ENCODE measurements at places on chromosomes 7 and 10.

GRCh38 chr7:70953331-70953741, 178.6 kb upstream of the GALNT17 start:
- DNase-seq = peak; percentile 30

GRCh38 chr10:104045151-104046089, 40.3 kb downstream of the COL17A1 start:
- peak; percentile 16 for DNase-seq

DNA sequence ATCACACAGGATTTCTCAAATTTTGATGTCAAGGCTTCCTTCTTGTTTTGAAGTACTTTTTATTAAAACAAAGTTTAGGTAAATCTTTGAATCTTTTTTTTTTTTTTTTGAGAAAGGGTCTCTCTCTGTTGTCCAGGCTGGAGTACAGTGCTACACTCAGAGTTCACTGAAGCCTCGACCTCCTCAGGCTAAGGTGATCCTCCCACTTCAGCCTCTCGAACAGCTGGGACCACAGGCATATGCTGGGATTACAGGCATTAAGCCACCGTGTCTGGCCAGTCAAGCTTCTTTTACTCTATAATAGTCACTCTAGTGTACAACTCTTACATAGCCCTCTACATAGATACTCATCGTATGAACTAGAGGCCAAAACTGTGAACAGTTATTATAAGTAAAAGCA, 3.4 kb downstream of the RUFY2 start:
- DNase-seq = no peak

GRCh38 chr10:104332243-104333031, 5.8 kb downstream of the ITPRIP start:
- DNase-seq = no peak

- no peak for DNase-seq
These were observed 7.0 kb downstream of the LARP4B start for GRCh38 chr10:924524-924859.

- DNase-seq = no peak
These were observed 61.8 kb upstream of the IL6 start for GRCh38 chr7:22664988-22665798.

GRCh38 chr10:93993782-93994437, at the start of gene PLCE1:
Gene PLCE1, plus strand, starts transcription at chr10:93993931. Its CDS starts 37,116 bp downstream, at chr10:94031047.
- DNase-seq = peak; percentile 82

- DNase-seq = no peak
These were observed 3.5 kb downstream of the MSMB start for GRCh38 chr10:46042527-46042926.

DNA sequence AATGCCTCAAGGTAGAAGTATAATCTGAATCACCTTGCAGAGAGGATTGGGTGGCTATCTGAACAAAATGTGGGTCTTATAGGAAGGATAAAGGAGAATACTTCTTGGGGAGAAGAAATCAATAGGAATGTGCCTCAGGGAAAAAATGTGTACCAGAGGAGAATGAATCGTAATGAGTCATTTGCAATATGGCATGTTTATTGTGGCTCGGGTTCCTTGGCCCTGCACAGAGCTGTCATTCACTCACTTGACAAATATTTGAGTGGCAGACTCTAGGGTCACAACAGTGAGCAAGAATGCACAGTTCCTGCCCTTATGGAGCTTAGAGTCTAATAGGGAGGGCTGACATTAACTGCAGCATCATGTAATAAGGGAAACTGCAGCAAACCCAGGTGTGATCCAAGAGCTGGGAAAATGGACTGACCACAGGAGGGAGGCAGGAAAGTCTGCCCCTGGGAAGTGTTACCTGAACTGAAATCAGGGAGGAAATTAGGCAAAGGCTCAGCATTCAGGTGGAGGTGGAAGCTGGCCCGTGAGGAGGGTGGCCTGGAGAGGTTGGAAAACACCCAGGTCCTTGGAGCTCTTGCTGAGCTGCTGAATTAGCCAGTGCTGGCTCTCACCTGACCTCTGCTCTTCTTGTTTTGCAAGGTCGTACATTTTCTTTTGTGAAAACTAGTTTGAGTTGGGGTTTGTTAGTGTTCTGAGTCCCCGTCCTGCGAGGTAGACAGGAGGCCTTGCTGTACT, 203.9 kb downstream of the FRMD4A start:
- DNase-seq = no peak

DNA sequence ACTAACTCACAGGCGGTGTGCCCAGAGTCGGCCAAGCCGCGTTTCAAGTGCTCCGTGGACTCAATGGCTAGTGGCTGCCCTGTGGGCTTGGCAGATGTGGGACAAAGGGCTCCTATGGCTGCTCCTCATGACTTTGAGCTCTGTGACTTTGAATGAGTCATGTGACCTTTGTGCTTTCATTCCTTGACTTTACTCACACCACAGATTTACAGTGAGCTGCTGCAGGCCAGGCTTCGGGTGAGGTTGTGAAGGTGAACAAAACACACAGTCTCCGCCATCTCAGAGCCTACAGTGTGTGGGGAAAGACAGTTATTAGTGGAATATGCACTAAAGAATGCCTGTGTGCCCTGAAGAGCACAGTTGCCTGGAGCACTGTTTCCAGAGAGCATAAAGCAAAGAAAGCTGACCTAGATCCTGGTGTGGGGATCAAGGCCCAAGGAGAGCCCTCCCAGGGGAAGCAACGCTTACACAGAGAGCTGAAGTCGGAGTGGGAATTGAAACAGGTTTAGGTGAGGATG, 29.7 kb upstream of the PLEKHA1 start:
- no peak for DNase-seq

DNA sequence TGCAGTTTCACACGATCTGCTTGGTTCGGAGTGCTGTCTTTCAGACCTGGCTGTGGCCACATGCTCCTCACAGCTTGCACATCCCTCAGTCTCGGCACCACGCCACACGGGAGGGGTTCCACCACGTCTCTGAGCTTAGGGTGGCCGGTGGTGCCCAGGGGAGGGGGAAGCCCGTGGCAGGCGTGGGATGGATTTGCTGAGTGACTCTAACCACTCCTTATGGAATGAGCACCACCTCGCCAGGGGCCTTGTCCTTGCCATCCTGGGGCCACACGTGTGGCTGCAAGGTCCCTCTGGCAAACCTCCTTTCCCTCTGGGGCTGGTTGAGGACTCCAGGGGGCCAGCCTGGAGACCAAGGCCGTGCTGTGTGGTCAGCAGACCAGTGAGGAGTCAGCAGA, 29.1 kb upstream of the FAM20C start:
- DNase-seq = no peak

GRCh38 chr7:131170440-131171271, 157.0 kb upstream of the MKLN1 start:
- no peak for DNase-seq

DNA sequence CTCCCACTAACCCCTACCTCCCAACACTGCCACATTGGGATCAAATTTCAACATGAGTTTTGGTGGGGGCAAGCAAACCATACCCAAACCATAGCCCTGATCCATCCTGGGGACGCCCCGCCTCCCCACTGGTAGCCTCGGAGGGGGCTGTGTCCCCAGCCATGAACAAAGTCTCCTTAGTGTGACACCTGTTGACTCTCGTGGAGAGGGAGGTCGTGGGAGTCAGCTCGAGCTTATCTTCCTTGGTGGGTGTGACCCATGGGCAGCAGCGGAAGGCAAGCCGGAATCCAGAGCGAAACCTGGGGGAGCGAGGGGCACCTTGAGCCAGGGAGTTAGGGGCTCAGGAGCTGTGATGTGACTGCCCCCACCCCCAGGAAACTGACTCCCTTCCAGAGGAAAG, 11.9 kb downstream of the TACR2 start:
- no peak for DNase-seq

GRCh38 chr10:4011136-4011812, 226.3 kb upstream of the KLF6 start:
- no peak for DNase-seq

DNA sequence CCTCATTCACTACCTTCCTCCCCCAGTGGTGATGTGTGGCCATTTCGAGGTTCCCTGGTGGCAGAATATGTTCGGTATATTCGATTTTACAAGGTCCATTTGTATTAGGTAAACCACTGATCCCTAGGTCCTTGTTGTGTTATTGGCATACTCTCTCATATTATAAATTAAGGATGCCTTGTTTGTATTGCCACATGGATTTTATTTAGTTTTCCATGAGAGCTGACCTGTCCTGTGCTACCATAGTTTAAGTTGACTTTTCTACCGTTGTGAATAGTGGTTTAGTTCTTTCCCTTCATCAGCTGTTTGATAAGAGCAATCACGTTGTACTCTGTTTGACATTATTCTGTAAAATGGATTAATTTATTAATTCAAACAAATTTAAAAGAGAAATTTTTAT, 29.4 kb downstream of the ZNRF2 start:
- DNase-seq = no peak

GRCh38 chr7:117011419-117012260, 58.3 kb downstream of the ST7 start:
- no peak for DNase-seq

- no peak for DNase-seq
These were observed 232.9 kb upstream of the NPY start for GRCh38 chr7:24050991-24051560.

DNA sequence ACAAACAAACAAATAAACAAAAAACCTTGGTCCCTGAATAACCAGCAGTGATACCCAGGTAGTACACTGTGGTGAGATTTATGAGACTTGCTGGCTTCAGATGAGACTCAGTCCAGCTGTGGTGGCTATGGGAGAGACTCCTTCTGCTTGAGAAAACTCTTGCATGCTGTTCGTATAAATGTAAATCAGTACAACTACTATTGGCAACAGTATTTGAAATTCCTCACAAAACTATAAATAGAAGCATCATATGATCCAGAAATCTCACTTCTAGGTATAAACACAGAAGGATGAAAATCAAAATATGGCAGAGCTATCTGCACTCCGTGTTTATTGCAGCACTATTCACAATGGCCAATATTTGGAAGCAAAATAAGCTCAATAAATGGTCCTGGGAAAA, 692.1 kb downstream of the PCDH15 start:
- DNase-seq = no peak

DNA sequence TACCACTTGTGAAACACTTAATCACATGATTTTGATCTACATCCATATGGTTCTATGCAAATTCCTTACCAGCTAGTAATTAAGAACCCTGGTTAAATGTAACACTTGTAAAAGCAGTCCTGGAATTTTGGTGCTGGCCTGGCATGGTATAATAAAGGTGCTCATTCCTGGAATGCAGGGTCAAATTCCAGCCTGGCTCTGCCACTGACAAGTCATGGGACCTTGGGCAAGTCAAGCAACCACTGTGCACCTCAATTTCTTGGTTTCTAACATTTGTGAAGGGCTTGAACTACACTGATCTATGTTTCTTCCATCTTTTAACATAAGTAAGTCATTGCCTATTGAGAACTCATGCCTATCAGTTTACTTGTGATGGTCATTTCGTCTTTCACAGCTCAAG, 91.9 kb upstream of the PIK3CG start:
- no peak for DNase-seq

DNA sequence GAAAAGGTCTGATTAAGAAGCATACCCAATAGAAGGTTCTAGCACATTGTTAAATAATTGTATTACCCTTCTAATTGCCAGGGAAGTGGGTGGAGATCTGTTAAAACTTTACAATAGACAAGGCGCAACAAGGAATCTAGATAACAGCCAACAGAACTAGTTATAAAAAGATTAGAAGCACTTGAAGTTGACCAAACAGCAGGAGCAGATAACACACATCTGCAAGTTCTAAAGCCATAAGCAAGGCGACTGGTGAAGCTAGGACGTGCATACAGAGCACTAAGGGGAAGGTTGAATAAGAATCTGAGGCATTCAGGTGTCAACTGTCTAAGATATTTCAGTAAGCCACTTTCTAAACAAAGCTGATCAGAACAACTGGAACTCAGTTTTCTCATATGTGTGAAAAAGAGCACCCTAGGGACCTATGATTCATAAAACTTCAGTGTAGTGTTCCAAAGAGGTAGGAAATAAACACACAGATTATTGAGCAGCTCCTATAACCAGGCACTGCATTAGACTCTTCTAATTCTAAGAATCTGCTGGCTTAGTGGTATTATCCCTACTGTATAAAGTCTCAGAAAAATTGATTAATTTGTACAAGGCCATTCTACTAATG, 111.2 kb downstream of the SAMD9 start:
- DNase-seq = no peak

GRCh38 chr7:129703751-129704150, 92.2 kb downstream of the NRF1 start:
- no peak for DNase-seq

- DNase-seq = no peak
These were observed 293.9 kb downstream of the SNX13 start for GRCh38 chr7:17646253-17646956.

- DNase-seq = no peak
These were observed 226.6 kb downstream of the CREB5 start for GRCh38 chr7:28638914-28639313.
